ENCODE measurements at places on chromosomes 5 and 9. TPM values are rescaled to one million over a fixed set of nuclear protein-coding genes. Genes with fewer than 3 reads are reported as not detected.

FBLL1 gene
- total RNA-seq, result not detected

TEX48 gene
- total RNA-seq, result not detected

TAF11L10 gene
- not detected for total RNA-seq

MSX2 gene
- 4.0 TPM for total RNA-seq

TMOD1 gene
- total RNA-seq, result not detected

EIF4E1B gene
- not detected for total RNA-seq

LMBRD2 gene
- total RNA-seq, result 6.1 TPM

IQGAP2 gene
- 0.11 TPM for total RNA-seq

RHOBTB3 gene
- total RNA-seq, result 2.4 TPM

FABP6 gene
- total RNA-seq, result not detected

KIAA0825 gene
- total RNA-seq, result 1.1 TPM

DMRTA1 gene
- 0.58 TPM for total RNA-seq

SLC25A48 gene
- not detected for total RNA-seq

ROPN1L gene
- 0.18 TPM for total RNA-seq

KIF24 gene
- total RNA-seq, result 6.7 TPM

F2RL2 gene
- total RNA-seq, result 0.04 TPM

ACER2 gene
- 4.0 TPM for total RNA-seq

NR4A3 gene
- 0.04 TPM for total RNA-seq

ANKDD1B gene
- 0.10 TPM for total RNA-seq

RCL1 gene
- 18.1 TPM for total RNA-seq

SMIM33 gene
- not detected for total RNA-seq

HMGCR gene
- 169 TPM for total RNA-seq

TOR1A gene
- 37.3 TPM for total RNA-seq

CPLANE1 gene
- total RNA-seq, result 12.9 TPM

SNX30 gene
- total RNA-seq, result 9.6 TPM

PCDHGC5 gene
- total RNA-seq, result 0.42 TPM

DROSHA gene
- 63.9 TPM for total RNA-seq

GPR151 gene
- total RNA-seq, result not detected

RAI14 gene
- total RNA-seq, result 37.8 TPM

IFNB1 gene
- not detected for total RNA-seq

EGFLAM gene
- total RNA-seq, result 0.63 TPM

IL17B gene
- not detected for total RNA-seq

PCDHGA2 gene
- total RNA-seq, result 0.10 TPM

LHX3 gene
- not detected for total RNA-seq

HMGCS1 gene
- total RNA-seq, result 581 TPM

OR2K2 gene
- not detected for total RNA-seq

NPDC1 gene
- 7.3 TPM for total RNA-seq

BTNL8 gene
- total RNA-seq, result not detected

ASS1 gene
- 40.8 TPM for total RNA-seq

ARL10 gene
- 5.2 TPM for total RNA-seq

DOK3 gene
- total RNA-seq, result 2.2 TPM

NUTM2F gene
- total RNA-seq, result not detected

TAF1L gene
- total RNA-seq, result not detected

SELENOP gene
- total RNA-seq, result 10.2 TPM

C5orf52 gene
- not detected for total RNA-seq

OR1J2 gene
- not detected for total RNA-seq

C9orf153 gene
- total RNA-seq, result 0.28 TPM

FOXD4L6 gene
- not detected for total RNA-seq

ENTREP1 gene
- total RNA-seq, result 0.25 TPM

EPB41L4A gene
- total RNA-seq, result 2.5 TPM

PCDHA3 gene
- total RNA-seq, result not detected
